Mammary microvascular endothelial cell (primary cell): ENCODE measurements at places on chromosomes 2 and 18. TPM values are rescaled to one million over a fixed set of nuclear protein-coding genes. Genes with fewer than 3 reads are reported as not detected.

GALNT14 gene
- 2.1 and 5.9 TPM in 2 replicates for total RNA-seq

INPP5D gene
- total RNA-seq: 15.8 and 17.5 TPM in 2 replicates

TMX3 gene
- total RNA-seq: 34.3 and 37.9 TPM in 2 replicates

C2orf72 gene
- not detected in 2 replicates for total RNA-seq

GKN1 gene
- total RNA-seq: not detected in 2 replicates

NEU2 gene
- total RNA-seq: not detected in 2 replicates

MOGAT1 gene
- not detected in 2 replicates for total RNA-seq

OTX1 gene
- total RNA-seq: 0.10 TPM in 1 of 2 replicates, not detected in the other

ABCG5 gene
- total RNA-seq: not detected in 2 replicates

RGPD4 gene
- not detected in 2 replicates for total RNA-seq

ADRA2B gene
- total RNA-seq: not detected in 2 replicates

MC4R gene
- not detected in 2 replicates for total RNA-seq

PTH2R gene
- total RNA-seq: not detected in 2 replicates

ANKRD30BL gene
- not detected in 2 replicates for total RNA-seq

MEP1B gene
- total RNA-seq: not detected in 2 replicates

IL36B gene
- total RNA-seq: not detected in 2 replicates
